Adipocyte (in vitro differentiated cells): ENCODE measurements at places on chromosomes 12 and 14.

DNA sequence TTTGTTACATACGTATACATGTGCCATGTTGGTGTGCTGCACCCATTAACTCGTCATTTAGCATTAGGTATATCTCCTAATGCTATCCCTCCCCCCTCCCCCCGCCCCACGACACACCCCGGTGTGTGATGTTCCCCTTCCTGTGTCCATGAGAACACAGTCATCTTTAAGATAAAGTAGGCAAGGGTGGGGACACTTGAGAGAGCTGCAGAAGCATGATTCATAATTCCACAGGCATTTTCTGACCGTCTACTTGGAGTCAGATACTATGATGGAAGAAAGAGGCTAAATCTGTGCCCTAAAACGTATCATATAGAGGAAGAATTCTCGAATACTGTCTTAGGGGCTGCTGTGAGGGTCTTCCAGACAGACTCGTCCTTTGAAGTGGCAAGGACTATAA lies 145.9 kb upstream of the VASH1 start:
- DNase-seq = no peak

DNA sequence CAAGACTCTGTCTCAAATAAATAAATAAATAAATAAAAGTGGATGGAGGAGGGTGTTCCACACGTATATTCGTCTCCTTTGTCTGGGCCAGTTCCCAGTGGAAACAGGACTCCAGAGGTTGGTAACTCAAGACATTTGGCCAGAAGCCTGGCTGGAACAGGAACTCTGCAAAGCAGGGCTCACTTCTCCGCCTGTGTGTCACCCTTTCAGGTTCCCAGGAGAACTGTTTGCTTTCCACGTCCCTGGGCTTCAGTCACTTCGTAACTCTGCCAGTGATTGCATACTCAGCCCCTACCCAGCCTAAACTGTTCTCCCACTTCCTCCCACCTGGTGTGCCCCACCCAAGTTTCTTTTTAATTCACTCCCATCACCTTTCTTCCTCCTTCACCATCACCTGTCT lies 7.0 kb upstream of the UBE2N start:
- no peak for DNase-seq

- DNase-seq = peak; percentile 70
These were observed 98.6 kb downstream of the PELI2 start for GRCh38 chr14:56216626-56217379.

DNA sequence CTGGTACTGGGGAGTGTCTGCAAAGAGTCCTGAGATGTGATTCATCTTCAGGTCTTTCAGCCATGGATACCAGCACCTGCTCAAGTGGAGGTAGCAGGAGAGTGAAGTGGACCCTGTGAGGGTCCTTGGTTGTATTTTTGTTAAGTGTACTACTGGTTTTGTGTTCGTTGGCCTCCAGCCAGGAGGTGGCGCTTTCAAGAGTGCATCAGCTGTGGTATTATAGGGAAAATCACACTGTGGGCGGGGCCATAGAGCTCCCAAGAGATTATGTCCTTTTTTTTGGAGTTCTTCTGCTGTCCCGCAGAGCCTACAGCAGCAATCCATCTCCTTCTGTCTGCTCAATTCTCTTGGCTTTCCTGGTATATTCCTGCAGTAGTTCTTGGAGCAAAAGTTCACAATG lies 66.8 kb downstream of the SPATA7 start:
- DNase-seq = no peak

DNA sequence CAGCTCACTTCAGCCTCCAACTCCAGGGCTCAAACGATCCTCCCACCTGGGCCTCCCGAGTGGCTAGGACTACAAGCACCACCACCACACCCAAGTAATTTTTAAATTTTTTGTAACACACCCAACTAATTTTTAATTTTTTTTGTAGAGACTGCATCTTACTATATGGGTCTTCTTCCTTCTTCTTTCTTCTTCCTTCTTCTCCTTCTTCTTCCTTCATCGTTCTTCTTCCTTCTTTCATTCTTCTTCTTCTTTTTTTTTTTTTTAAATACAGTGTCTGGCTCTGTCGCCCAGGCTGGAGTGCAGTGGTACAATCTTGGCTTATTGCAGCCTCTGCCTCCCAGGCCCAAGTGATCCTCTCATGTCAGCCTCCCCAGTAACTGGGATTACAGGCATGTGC lies 965 bp upstream of the CREBL2 start:
- no peak for DNase-seq
